Activated gamma-delta T cell (primary cell): ENCODE measurements at places on chromosomes 16 and 17.

- DNase-seq = no peak
Observed at GRCh38 chr17:39556423-39556822, 51.3 kb downstream of the NEUROD2 start.

DNA sequence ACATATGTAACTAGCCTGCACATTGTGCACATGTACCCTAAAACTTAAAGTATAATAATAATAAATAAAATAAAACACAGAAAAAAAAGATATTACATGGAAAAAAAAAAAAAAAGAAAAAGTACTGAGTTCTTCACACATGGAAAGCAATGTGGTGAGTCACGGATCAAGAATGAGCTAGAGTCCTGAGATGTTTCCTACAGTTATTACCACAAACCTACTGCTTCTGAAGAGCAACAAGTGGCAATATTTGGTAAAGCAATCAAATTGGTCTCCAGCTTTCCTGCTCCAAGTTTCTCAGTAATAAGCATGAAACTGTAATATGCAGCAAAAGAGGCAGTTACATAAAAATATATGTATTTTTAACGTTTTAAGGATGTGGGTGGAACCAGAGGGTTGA, 223.3 kb upstream of the SALL1 start:
- no peak for DNase-seq

GRCh38 chr16:79972053-79972704, 371.6 kb upstream of the MAF start:
- no peak for DNase-seq

DNA sequence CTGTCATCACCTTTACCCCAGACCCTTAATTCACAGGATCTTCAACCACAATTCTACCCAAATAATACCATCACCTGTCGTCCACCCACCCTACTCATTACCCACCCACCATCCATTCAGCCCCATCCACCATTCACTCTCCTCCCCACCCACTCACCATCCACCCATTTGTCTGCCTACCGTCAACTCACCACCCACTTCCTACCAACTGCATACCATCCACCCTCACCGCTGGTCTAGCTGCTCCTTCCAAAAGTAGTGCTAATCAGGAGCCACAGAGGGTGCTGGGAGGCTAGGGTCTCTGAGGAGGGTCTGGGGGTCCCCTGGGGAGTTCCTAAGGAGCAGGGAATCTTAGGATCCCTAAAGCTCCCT, 12.0 kb upstream of the IGFBP4 start:
- no peak for DNase-seq

DNA sequence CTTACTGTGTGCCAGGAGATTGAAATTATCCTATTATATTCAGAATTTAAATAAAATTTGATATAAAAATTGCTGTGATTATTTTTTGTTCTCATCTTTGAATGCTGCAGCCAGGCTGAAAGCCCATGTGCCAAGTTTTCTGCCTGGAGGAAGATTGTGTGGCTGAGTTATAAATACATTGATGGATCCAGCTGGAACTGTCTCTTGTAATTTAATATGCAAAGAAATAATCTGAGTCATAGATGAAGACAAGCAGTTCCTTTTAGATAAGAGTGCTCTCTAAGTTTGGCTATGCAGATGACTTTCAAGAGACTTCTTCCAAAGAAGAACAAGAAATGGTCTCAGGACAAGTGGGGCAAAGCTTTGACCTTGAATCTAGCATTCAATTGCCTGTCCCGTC, 871.0 kb downstream of the CDH11 start:
- no peak for DNase-seq

DNA sequence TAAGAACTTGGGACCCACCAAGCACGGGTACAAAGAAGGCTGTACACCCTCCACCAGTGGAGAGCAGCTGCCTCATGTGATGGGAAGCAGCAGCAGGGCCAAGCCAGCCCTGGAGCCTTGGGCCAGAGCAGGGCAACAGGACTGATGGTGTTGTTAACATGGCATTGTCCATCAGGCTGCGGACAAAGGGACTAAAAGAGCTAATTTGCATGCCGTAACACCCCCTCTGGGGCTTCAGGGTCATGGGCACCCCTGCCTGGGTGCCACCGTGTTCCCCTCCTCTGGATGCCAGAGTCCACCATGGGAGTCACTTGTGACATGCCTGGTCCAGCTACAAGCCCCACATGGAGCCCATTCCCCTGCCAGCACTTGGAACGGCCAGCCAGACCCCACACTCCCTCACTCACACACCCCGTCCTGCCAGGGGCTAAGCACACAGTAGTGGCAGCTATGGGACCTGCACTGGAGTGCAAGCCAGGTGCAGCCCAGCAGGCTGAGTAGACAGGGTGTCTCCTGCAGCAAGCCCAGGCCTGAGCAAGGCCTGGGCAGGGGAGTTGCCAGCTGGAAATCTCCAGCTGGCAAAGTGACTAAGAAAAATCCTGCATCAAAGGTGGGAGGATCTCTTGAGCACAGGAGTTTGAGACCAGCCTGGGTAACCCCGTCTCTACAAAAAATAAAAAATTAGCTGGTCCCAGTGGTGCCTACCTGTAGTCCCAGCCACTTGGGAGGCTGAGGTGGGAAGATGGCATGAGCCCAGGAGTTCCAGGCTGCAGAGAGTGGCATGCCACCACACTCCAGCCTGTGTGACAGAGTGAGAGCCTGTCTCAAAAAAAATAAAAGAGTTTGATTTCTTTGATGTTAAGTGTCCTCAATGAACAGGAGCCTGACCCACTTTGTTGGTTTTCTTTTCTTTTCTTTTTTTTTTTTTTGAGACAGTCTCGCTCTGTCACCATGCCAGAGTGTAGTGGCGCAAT, 33.7 kb downstream of the NOL11 start:
- no peak for DNase-seq
